H9 (cell line): ENCODE measurements at places on chromosomes 7 and 10. TPM values are rescaled to one million over a fixed set of nuclear protein-coding genes. Genes with fewer than 3 reads are reported as not detected.
A peak's percentile ranks its signal among the peaks of the same experiment; 100 is the strongest.

DNA sequence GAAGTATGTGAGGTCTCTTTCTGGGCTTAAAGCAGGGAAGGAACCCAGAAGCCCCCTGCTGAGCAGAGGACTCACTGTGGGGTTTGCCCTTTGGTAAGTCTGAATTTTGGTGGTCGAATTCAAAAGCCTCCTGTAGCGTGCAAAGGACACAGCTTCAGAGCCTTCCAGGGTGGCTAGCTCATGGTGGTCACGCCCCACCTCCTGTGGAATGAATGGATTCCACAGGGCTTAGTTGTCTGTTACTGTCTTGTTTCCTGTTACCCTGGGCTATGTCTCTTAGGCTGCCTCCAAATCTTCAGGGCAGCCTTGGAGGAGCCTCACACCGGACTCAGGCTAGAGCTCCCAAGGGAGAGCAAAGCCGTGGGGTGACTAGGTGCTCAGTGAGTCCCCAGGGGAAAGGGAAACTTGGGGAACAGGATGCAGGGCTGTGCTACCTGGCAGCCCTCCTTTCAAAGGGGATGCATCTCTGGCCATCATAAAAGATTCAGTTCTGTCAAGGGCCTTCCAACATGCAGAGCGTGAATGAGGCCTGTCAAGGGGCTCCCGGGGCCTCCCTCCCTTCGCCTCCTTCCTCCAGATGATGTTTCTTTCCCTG is 211.7 kb downstream of the CCSER2 start:
- H3K27ac ChIP-seq: no peak overlapping the region
- H3K36me3 ChIP-seq: peaks cover 3% of the 10 kb centered on the region; the same call in 2 of the 3 replicates
- H3K4me3 ChIP-seq: no peak overlapping the region
- no peaks in the 10 kb centered on the region; the same call in 1 of the 2 replicates for H3K4me1 ChIP-seq
- DNase-seq: no peak
- no peaks in the 10 kb centered on the region for H3K27me3 ChIP-seq

DNA sequence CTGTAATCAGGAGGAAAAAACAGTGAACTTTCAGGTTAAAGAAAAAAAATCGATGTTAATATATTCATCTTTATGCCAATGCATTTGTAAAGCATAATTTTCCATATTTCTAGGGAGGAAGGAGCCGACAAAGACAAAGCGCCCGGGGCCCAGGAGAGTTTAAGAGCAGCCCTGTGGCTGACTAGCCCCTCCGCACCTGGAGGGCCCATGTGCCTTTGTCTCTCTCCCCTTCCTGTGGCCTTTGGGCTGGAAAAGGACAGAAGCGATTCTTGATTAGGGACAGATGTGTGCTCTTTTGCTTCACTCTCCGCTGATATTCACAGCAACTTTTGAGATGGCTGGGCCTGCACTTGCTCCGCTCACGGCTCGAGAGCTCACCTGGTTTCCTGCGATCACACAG is 23.1 kb downstream of the DDC start:
- no peak overlapping the region for H3K4me3 ChIP-seq
- no peaks in the 10 kb centered on the region for H3K27me3 ChIP-seq
- no peaks in the 10 kb centered on the region for H3K36me3 ChIP-seq
- H3K4me1 ChIP-seq: no peaks in the 10 kb centered on the region
- DNase-seq: no peak

DNA sequence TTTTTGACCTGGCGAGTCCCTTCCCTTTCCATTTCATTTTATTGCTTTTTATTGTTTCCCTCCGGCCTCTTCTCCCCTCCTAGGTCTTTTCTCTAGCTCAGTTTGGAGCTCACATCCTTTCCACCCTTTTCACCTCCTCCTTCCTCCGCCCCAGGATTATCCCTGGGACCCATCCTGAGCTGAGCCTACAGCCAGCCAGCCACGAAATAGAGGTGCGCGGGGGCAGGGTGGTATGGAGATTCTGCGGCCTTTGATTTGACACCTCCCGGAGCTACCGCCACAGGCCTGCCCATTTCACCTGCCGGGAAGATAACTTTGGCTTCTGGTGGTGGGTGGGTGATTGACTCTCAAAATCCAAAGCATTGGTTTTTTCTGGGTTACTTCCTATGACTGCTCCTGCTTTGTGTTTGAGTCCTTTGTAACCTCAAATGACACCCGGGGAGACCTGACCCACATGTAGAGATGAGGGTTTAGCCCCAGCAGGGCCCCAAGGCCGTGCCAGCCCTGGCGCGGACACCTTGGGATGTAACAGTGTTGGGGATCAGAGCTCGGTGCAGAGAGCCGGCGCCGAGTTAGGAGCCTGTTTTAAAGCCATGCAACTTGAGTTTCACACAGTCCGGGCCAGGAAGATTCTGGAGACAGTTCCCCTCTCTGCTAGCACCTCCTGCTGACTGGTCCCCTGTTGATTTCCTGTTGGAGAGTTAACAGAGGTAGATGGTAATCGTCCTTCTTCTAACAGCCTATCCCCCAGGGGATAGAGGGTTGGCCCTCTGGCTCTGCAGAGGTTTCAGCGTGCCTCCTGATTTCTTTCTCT is 1.5 kb downstream of the DUSP5 start:
- H3K27me3 ChIP-seq: no peaks in the 10 kb centered on the region; the same call in 1 of the 2 replicates
- peaks cover 12% of the 10 kb centered on the region for H3K4me1 ChIP-seq
- DNase-seq: peak; percentile 76
- H3K4me3 ChIP-seq: peak overlapping the region; percentile 92

GRCh38 chr10:133009218-133009950 is 67.0 kb upstream of the CFAP46 start:
- H3K4me3 ChIP-seq: no peak overlapping the region
- H3K36me3 ChIP-seq: no peaks in the 10 kb centered on the region
- no peaks in the 10 kb centered on the region for H3K4me1 ChIP-seq

- no peak overlapping the region for H3K4me3 ChIP-seq
- no peak for DNase-seq
- H3K36me3 ChIP-seq: no peaks in the 10 kb centered on the region
- no peaks in the 10 kb centered on the region for H3K27me3 ChIP-seq
- H3K27ac ChIP-seq: no peak overlapping the region
- H3K4me1 ChIP-seq: no peaks in the 10 kb centered on the region
Observed at GRCh38 chr10:86727470-86727869, 28.9 kb upstream of the BMPR1A start.

DNA sequence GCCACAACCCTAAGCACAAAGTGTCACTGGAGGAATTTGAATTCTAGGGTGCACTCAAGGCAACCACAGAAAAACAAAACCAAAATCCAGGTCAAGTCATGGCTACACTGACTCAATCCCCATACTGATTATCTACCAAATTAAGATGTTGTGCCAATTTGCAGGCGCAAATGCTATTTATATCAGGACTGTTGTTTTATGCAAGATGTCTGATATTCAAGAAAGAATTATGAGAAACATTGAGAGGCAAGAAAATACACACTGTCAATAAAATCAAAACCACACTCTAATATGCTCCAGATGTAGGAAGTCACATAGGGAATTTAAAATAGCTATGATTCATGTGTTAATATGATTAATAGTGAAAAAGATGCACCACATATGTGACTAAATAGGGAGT is 141.3 kb upstream of the MINDY3 start:
- no peaks in the 10 kb centered on the region for H3K4me1 ChIP-seq
- no peak overlapping the region for H3K4me3 ChIP-seq
- DNase-seq: no peak
- peaks cover 3% of the 10 kb centered on the region; the same call in 1 of the 2 replicates for H3K36me3 ChIP-seq
- H3K27me3 ChIP-seq: no peaks in the 10 kb centered on the region
- no peak overlapping the region for H3K27ac ChIP-seq

DNA sequence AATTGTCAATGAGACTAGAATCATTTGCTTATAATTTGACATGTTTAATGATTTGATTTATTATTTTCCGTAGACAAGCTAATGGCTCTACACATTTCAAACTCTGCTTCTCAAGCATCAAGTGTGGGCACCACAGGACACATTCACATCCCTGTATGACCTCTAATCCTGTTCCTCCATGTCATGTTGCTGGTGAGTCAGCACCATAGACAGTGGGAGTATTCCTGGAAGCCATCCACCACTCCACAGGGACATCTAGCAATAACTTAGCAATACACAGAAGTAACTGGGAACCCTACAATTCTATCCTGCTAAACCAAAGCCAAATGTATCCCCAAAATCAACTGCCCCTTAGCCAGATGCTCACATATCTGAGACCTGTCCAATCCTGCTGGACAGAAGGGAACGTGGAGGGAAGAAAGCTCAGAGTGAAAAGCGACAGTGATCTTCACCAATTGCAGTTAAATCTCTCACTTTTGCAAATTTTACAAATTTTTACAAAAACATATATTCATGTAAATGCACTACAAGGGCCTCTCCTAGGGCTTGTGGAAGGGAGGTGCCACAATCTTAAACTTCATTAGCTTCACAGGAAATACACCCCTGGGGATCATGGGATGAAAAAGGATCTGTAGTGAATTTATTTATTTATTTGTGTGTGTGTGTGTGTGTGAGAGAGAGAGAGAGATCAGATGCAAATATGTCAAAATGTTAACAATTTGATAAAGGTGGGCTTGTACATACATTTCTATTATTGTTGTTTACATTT is 126.5 kb downstream of the GFRA1 start:
- no peak overlapping the region for H3K27ac ChIP-seq
- H3K4me1 ChIP-seq: no peaks in the 10 kb centered on the region
- H3K27me3 ChIP-seq: no peaks in the 10 kb centered on the region
- DNase-seq: no peak
- no peak overlapping the region for H3K4me3 ChIP-seq
- no peaks in the 10 kb centered on the region for H3K36me3 ChIP-seq

DNA sequence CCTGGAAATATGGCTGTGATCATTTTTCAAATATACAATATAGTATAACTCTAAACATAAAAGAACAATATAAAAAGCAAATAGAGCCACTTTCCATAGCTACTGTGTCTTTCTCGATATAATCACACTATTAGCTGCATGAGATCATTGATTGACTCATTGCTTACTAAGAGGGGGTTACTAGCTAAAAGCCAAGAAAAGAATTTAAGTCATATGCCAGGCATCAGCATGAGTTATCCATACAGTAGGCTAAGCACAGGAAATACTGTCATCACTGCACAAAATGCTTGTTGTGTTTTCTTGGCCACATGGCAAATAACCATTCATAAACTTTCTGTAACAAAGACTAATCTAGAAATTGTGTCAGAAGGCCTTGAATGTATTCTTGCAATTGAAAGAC is 18.8 kb upstream of the ABCB5 start:
- no peaks in the 10 kb centered on the region for H3K36me3 ChIP-seq
- H3K4me1 ChIP-seq: no peaks in the 10 kb centered on the region

GRCh38 chr10:100419911-100420449 is 42.8 kb upstream of the WNT8B start:
- DNase-seq: no peak
- H3K4me1 ChIP-seq: no peaks in the 10 kb centered on the region
- H3K27me3 ChIP-seq: no peaks in the 10 kb centered on the region

DNA sequence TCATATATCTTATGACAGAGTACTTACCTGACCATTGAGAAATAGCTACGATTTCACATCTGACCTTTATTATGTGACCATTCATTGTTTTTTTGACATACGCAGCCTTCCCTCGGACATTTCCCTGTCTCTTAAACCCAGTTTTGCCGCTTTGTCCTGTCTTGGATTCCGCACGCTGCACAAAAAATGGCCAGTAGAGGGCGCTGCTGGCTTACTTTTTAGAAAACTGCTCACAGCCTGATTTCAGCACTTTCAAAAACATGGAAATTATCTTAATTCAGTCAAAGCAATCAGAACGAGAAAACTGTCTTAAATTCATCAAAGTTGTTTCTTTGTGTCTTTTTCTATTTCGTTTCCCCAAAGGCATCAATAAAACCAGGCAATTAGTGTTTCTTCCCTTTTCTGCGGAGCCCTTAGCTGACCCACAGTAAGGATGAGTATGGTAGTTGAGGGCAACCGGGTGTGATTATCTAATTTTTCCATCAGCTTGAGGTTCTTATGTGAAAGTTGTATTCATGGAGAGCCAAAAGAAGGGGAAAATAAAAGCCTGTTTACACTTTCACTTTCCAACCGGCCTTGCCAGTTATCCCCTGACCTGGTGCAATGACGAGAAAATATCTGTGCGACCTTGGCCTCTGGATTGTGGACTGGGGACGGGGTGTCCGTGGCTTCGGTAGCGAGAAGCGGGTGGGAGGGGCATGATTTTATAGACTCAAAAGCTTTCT is 144.4 kb downstream of the DYNC1I1 start:
- no peaks in the 10 kb centered on the region; the same call in 1 of the 2 replicates for H3K27me3 ChIP-seq
- peaks cover 2% of the 10 kb centered on the region; the same call in 1 of the 2 replicates for H3K4me1 ChIP-seq
- H3K4me3 ChIP-seq: no peak overlapping the region
- H3K27ac ChIP-seq: no peak overlapping the region
- H3K36me3 ChIP-seq: no peaks in the 10 kb centered on the region

GRCh38 chr7:125934955-125935354 is 1005.3 kb upstream of the POT1 start:
- H3K4me1 ChIP-seq: no peaks in the 10 kb centered on the region
- peaks cover 64% of the 10 kb centered on the region for H3K36me3 ChIP-seq
- H3K27me3 ChIP-seq: no peaks in the 10 kb centered on the region
- H3K4me3 ChIP-seq: no peak overlapping the region
- DNase-seq: no peak

DNA sequence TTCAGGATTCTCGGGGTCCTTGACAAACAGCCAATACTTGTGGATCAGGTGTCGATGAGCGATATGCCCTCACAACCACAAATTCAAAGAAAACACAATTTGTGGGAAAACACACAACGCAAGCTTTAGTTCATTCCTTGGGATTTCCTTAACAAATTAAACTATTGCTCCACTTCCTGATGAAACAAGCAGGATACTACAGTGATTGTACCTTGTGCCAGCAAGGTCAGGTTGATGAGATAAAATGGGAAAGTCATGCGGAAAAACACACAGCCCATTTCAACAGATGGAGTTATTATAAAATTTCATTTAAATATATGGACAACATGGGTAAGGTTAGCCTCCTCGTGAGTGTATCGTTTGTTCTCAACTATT is 8.8 kb upstream of the RHOBTB1 start:
- no peaks in the 10 kb centered on the region for H3K4me1 ChIP-seq
- no peak for DNase-seq
- no peak overlapping the region for H3K27ac ChIP-seq
- no peaks in the 10 kb centered on the region for H3K36me3 ChIP-seq
- no peaks in the 10 kb centered on the region for H3K27me3 ChIP-seq

GRCh38 chr7:151198945-151199848 is 11.1 kb downstream of the H2BK1 start:
- no peaks in the 10 kb centered on the region for H3K36me3 ChIP-seq
- H3K4me1 ChIP-seq: no peaks in the 10 kb centered on the region; the same call in 1 of the 2 replicates
- H3K27me3 ChIP-seq: no peaks in the 10 kb centered on the region; the same call in 1 of the 2 replicates

GRCh38 chr7:134856691-134857090 is 77.3 kb downstream of the CALD1 start:
- no peaks in the 10 kb centered on the region for H3K36me3 ChIP-seq
- H3K4me3 ChIP-seq: no peak overlapping the region
- no peak overlapping the region for H3K27ac ChIP-seq
- H3K4me1 ChIP-seq: peaks cover 12% of the 10 kb centered on the region
- H3K27me3 ChIP-seq: no peaks in the 10 kb centered on the region
- no peak for DNase-seq

The STOX1 gene
- 5.8 and 5.9 TPM in 2 replicates for total RNA-seq

The PTPRN2 gene
- 5.2 and 5.7 TPM in 2 replicates for total RNA-seq

The TUBB8 gene
- 0.22 and 0.57 TPM in 2 replicates for total RNA-seq

The VSTM4 gene
- 0.35 and 0.44 TPM in 2 replicates for total RNA-seq

The KCNH2 gene
- 4.3 and 4.5 TPM in 2 replicates for total RNA-seq

The ZNF92 gene
- total RNA-seq: 29.8 and 32.4 TPM in 2 replicates

The LRRC4 gene
- 10.4 and 14.3 TPM in 2 replicates for total RNA-seq

The GPR141 gene
- total RNA-seq: 0.50 and 0.55 TPM in 2 replicates

The CBX3 gene
- total RNA-seq: 287 and 288 TPM in 2 replicates

The PTF1A gene
- total RNA-seq: not detected in 2 replicates

The ACTL6B gene
- 0.33 and 0.50 TPM in 2 replicates for total RNA-seq

The ASB10 gene
- total RNA-seq: not detected in 2 replicates
